DMS79 (cell line): ENCODE measurements at places on chromosomes 5 and 9.

GRCh38 chr5:133287500-133287899 lies 235.7 kb downstream of the HSPA4 start:
- no peak for DNase-seq

DNA sequence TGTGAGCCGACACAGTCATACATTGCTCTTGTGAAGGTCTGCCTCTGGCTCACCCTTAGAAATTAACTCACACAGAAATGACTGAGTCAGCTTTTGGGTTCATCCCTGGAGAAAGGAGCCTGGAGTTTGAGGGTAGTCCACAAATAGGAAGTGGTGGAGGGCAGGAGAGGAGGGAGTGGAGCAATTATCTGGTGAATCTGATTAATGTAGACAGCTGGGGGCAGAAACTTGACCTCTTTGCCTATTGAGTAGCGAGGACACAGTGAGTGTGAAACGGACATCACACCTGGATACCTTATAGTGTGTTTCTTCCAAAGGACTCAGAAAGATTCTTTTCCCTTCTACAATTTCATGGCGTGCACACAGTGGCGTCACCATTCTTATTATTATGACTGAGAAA lies 48.5 kb upstream of the MSX2 start:
- DNase-seq = no peak

DNA sequence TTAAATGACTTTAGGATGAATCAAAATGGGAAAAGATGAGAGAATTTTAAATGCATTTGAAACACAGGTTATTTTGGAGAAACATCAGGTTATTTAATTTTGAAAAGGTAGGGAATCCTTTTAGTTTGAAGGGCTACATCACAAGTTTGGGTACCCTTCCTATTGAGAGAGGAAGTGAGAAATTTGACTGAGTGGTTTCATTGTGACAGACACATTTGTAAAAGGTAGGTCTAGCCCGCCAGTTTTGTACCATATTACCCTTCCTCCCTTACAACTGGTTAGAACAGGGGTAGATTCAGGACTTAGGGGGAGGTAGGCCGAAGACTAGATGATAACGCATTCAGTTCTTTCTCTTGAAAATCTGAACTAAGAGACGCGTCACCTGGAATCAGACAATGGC lies 464.2 kb downstream of the EBF1 start:
- DNase-seq = no peak

DNA sequence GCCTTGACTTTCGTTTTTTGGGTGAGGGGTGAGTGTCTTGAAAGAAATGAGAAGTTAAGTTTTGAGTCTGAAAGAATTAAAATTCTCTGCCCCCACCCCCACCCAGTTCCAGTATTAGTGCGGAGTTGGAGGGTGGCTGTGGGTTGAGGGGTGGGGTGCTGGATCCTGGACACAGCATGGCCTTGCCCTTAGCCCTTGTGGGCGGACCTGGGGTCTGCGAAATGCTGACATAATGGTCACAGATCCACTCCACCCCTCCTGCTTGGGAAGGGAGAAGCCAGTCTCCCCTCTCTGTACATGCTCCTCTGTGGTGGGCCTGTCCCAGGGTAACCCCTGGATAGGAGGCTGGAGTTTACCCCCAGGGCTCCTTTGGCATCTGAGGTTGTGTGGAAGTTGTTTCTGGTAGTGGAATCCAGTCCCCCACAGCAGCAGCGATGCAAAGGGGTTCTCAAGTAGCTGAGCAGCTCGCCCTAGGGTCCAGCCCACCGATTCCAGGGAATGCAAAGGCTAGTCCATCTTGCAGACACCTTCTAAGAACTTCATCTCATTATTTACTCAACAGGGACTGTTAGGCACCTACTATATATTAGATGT lies 42.8 kb upstream of the TCF7 start:
- no peak for DNase-seq

DNA sequence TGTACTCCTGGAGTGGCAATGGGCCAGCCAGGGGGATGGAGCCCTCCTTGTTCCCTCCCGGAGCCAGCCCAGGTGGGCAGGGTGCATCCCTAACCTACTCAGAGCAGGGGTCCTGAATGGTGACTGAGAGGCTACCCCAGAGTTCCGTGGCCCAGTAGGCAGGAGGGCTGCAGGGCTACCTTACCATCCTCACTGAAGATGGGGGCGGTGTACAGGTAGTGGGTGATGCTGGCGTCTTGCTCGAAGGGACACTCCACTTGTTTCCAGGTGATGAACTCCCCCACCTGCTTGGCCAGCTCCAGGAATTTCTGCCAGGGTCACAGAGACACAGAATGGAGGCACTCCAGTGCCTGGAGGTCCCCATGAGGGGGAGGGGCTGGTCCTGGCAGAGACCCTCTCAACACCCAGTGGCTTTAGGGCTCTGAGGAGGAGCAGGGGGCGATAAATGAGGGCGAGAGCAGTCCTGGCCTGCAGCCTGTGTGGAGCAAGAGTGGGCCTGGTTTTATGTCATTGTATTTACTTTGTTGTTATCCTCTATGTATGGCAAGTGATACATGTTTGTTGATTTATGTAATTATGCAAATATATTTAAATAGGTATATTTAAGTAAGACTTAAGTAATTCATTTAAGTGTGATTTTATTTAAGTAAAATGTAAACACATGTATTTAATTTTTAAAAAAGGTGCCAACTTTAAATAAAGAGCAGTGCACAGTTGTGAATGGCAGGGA lies 39.9 kb upstream of the RNF130 start:
- DNase-seq = no peak

DNA sequence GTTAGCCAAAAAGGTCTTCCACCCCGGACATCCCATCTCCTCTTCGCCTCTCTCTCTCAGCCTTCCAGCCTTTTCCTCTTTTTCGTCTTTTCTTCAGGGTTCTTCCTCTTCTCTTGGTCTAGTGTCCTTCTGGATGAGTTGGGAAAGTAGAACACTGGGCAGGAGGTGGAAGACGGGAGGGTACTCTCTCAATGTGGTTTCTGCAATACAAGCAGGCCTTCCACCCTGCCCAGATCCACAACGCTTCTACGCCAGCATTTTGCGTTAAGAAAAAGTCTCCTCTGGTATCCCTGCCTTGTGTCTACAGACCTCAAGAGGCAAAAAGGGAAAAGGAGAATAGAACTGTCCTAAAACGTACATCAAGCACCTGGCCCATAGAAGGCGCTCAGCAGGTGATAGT lies 587.8 kb downstream of the BNC2 start:
- no peak for DNase-seq

- DNase-seq = no peak
These were observed 16.2 kb upstream of the PTGS1 start for GRCh38 chr9:122354536-122355199.

DNA sequence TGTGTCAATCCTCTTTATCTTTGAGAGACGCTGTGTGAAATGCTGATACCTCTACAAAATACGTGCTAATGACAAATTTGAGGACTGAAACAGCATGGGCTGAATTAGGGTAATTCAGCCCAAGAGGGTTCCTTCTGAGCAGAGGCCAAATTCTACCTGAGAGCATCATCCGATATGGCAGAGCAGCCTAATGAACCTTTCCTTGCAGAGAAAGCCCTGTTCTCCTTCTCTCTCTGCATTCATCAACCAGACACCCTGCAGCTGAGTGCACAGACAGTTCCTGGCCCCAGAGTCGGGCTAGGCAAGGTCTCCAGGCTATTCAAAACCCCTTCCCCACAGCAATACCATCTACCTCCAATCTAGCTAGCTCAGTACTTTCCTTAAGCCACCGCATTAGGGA lies 77.9 kb downstream of the TRIM32 start:
- DNase-seq = no peak

- DNase-seq = no peak
These were observed 1.7 kb upstream of the ALDH1A1 start for GRCh38 chr9:72954431-72955125.

DNA sequence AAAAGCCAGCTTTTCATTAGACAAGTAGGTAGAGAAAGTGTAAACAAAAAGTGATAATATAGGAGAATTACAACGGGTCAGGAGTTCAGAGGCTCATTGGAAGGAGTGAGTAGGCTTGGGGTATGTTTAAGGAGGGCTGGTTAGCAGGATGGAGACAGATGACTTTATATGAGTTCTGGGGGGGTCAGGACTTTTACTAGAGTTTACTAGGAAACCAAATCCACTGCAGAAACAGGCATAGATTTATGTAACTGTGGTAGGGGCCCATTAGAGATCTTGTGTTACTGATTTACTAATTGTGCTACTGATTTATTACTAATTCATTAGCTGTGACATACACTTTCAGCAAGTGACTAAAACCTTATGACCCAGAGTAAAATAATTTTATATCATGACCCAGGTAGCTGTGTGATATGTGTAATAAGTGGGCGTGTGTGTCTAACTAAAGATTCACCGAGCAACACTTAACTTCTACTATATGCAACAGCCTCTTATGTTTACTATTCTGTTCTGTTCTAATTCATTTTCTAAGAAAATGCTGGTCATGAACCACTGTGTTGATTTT lies 73.5 kb downstream of the IQGAP2 start:
- no peak for DNase-seq
